ENCODE measurements at places on chromosomes 2 and 18.

- no peak for DNase-seq
- no peak overlapping the region for H3K27ac ChIP-seq
- H3K36me3 ChIP-seq = no peaks in the 10 kb centered on the region
- H3K4me1 ChIP-seq = no peaks in the 10 kb centered on the region
- no peak overlapping the region for H3K4me3 ChIP-seq
Measured at GRCh38 chr2:150531591-150531990, 44.1 kb upstream of the RND3 start.

- H3K4me1 ChIP-seq = peaks cover 20% of the 10 kb centered on the region
- no peaks in the 10 kb centered on the region for H3K36me3 ChIP-seq
Measured at GRCh38 chr2:156892467-156893281, 364.8 kb upstream of the GALNT5 start.

GRCh38 chr18:58768293-58768974 is 96.2 kb upstream of the ZNF532 start:
- H3K36me3 ChIP-seq = no peaks in the 10 kb centered on the region
- H3K4me3 ChIP-seq = no peak overlapping the region
- peaks cover 20% of the 10 kb centered on the region for H3K4me1 ChIP-seq
- peak; percentile 81 for DNase-seq

DNA sequence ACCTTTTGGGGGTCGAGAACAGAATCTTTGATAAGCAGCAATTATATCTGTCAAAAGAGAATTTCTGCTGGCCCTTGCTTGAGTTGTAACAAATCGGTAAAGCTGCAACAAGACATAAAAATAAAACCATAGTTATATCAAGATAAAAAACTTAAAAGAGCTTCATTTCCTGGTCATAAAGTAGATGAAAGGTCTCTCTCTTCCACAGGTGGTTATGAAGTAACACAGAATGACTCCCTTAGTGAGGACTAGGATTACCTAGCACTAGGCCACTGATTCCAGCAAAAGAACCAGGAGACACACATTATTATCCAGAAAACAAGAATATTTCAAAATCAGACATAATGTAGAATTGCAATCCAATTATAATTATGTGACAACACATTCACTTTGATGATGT is 5.4 kb downstream of the AFG3L2 start:
- H3K4me3 ChIP-seq = no peak overlapping the region
- peaks cover 53% of the 10 kb centered on the region for H3K4me1 ChIP-seq
- no peak overlapping the region for H3K27ac ChIP-seq

DNA sequence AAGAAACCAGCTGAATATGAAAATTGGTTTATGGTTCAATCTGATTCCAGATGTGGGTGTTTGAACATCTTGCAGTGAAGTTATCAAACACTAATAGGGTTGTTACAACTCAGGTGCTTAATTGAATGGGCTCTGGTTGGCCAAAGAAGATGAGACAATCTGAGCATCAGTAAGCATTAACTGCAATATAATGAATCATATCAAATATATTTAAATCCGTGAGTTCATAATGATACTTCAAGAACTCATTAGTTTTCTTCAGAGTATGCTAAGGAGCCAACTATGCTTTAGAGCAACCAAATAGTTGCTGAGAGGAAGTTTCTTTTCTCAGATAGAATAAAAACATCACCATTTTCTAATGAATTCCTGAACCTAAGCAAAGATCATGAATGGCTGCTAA is 79.2 kb downstream of the NCOA1 start:
- no peak for DNase-seq
- H3K4me3 ChIP-seq = no peak overlapping the region
- H3K27me3 ChIP-seq = no peaks in the 10 kb centered on the region
- peaks cover 22% of the 10 kb centered on the region for H3K36me3 ChIP-seq
- H3K4me1 ChIP-seq = no peaks in the 10 kb centered on the region

- no peaks in the 10 kb centered on the region for H3K36me3 ChIP-seq
- H3K27ac ChIP-seq = no peak overlapping the region
- no peak for DNase-seq
- H3K4me3 ChIP-seq = no peak overlapping the region
- peaks cover 3% of the 10 kb centered on the region for H3K4me1 ChIP-seq
Measured at GRCh38 chr2:68435615-68436014, 31.5 kb downstream of the FBXO48 start.

DNA sequence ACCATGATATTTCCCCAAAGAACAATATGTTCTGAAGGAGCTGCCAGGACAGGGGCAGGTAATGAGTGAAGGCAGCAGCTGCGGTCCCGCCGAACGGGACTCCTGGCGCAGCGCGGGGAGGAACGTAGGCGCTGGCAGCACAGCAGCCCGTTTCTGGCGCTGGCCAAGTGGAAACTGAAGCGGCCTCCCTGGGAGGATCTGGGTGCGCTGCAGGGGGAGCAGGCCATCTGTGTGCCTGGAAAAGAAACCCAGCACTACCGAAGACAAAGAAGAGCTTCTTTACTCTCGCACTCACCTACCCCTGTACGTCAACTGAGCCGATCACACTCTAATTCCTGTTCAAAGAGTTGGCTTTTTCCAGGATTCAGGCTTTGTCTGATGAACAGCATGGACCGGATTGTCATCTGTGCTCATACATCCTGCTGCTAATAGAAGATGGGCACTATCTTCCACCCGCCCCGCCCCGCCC is 11.8 kb downstream of the G6PC2 start:
- no peak for DNase-seq
- H3K27me3 ChIP-seq = peaks cover 44% of the 10 kb centered on the region
- no peak overlapping the region for H3K27ac ChIP-seq
- H3K36me3 ChIP-seq = peaks cover 6% of the 10 kb centered on the region
- peaks cover 23% of the 10 kb centered on the region for H3K4me1 ChIP-seq

GRCh38 chr2:230796280-230796862 is 68.4 kb upstream of the ITM2C start:
- peaks cover 38% of the 10 kb centered on the region for H3K4me1 ChIP-seq
- peaks cover 62% of the 10 kb centered on the region for H3K36me3 ChIP-seq
- H3K27me3 ChIP-seq = no peaks in the 10 kb centered on the region
- DNase-seq = no peak
- H3K4me3 ChIP-seq = no peak overlapping the region
- peak overlapping the region; percentile 72 for H3K27ac ChIP-seq

DNA sequence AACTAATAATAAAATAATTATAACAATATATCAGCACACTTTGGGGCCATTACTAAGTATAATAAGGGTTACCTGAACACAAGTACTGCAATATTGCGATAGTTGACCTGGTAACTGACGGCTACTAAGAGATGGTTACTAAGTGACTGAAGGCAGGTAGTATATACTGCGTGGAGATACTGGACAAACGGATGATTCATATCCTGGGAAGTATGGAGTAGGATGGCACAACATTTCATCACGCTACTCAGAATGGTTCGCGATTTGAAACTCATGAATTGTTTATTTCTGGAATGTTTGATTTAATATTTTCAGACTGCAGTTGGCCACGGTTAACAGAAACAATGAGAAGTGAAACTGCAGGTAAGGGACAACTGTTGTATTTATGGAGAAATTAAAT is 39.5 kb upstream of the FLACC1 start:
- no peak overlapping the region for H3K4me3 ChIP-seq
- H3K36me3 ChIP-seq = peaks cover 58% of the 10 kb centered on the region
- H3K27ac ChIP-seq = no peak overlapping the region
- no peak for DNase-seq
- peaks cover 10% of the 10 kb centered on the region for H3K4me1 ChIP-seq

DNA sequence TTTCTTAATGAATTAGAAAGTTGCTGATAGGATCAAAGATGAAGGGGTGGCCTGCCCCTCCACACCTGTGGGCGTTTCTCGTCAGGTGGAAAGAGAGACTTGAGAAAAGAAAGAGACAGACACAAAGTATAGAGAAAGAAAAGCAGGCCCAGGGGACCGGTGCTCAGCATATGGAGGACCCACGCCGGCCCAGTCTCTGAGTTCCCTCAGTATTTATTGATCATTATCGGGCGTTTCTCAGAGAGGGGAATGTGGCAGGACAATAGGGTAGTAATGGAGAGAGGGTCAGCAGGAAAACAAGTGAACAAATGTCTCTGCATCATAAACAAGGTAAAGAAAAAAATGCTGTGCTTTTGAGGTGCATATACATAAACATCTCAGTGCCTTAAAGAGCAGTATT is 144.3 kb downstream of the CCDC102B start:
- H3K27ac ChIP-seq = no peak overlapping the region
- no peaks in the 10 kb centered on the region for H3K27me3 ChIP-seq
- no peaks in the 10 kb centered on the region for H3K4me1 ChIP-seq
- H3K36me3 ChIP-seq = no peaks in the 10 kb centered on the region

GRCh38 chr2:212537726-212538304 is 787 bp downstream of the ERBB4 start:
- H3K4me1 ChIP-seq = peaks cover 8% of the 10 kb centered on the region
- no peak for DNase-seq
- H3K4me3 ChIP-seq = no peak overlapping the region

DNA sequence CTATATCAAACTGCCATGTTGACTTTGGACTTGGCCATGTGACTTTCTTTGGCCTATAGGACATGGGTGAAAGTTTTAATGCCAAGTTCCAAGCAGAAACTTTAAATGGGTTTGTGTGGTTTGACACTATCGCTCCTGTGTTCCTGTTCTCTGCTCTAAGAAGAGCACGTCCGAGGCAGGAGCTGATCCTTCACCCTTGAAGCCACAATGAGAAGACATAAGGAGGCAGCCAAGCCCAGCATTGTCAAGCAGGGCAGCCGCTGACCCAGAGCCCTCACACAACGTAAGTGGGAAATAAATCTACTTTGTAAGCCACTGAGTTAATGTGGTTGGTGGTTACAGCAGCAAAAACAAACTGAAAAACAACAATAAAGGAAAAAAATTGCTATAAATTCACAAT is 422.4 kb downstream of the PID1 start:
- no peak for DNase-seq
- no peak overlapping the region for H3K27ac ChIP-seq
- H3K4me1 ChIP-seq = no peaks in the 10 kb centered on the region
- H3K36me3 ChIP-seq = no peaks in the 10 kb centered on the region

GRCh38 chr2:65452150-65452895 is 19.9 kb upstream of the SPRED2 start:
- H3K27ac ChIP-seq = no peak overlapping the region
- H3K4me1 ChIP-seq = no peaks in the 10 kb centered on the region
- DNase-seq = no peak
- H3K36me3 ChIP-seq = no peaks in the 10 kb centered on the region

DNA sequence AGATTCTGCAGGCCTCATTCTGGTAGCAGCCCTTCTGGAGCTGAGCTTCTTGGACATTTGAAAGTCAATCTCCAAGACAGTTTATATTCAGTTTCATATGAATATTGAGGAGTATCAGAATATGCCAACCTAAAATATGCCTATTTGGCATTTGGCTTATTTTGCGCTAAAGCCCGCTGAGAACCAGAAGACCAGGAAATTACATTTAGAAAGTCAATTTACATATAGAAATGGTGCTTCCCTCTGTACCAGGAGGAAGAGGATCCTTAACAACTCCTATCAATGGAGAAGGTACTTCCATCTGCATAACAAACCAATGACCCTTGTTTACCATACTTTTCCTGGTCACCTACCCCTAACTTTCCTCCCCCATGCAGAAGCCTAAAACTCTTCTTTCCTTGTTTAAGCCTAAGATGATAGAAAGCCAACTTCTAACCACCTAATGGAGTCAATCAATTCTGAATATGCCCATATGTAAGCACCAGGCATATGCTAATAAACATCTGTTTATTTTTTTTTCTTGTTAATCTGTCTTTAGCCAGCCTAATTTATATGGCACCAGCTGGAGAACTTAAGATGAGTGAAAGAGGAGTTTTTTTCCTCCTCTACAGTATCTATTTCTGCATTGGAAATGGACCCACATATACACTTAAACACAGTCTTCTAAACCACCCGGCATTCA is 57.0 kb upstream of the DYNC1I2 start:
- H3K27me3 ChIP-seq = peaks cover 23% of the 10 kb centered on the region
- no peak overlapping the region for H3K27ac ChIP-seq

DNA sequence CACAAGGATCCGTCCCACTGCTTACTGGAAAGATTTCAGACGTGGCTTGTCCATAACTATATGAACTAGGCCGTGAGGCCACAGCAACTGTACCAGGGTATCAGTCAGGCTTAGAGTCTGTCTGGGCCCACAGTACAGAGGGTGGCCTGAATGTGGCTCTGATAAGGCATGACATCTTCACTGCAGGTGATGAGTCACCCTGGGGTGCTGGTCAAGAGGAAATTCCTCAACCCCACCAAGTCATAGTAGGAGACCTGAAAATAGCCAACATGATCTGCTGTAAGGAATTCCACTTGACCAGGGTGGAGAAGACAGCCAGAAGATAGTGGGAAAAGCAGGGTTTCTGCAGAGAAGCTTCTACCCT is 107.7 kb downstream of the INHBB start:
- no peaks in the 10 kb centered on the region for H3K36me3 ChIP-seq
- no peak overlapping the region for H3K27ac ChIP-seq
- peaks cover 30% of the 10 kb centered on the region for H3K27me3 ChIP-seq
- no peak overlapping the region for H3K4me3 ChIP-seq

DNA sequence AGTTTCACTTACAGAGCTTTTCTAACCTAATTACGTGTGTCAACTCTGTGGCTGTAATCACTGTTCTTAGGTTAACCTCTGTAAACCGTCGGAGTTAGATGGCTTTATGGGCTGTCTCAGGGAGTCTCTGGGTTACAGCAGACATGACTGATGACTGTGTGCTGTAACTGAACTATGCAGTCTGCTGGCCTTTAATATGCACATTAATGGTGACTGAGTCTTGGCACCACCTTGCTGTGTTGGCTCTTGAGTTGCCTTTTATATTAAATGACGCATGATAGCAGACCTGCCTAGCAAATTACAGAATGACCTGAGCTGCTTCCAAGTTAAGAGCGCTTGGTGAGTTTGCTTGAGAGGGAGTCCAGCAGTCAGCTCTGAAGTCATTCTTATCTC is 90.1 kb downstream of the ACKR3 start:
- H3K4me3 ChIP-seq = no peak overlapping the region
- DNase-seq = no peak
- peaks cover 33% of the 10 kb centered on the region for H3K27me3 ChIP-seq
- no peaks in the 10 kb centered on the region for H3K4me1 ChIP-seq

DNA sequence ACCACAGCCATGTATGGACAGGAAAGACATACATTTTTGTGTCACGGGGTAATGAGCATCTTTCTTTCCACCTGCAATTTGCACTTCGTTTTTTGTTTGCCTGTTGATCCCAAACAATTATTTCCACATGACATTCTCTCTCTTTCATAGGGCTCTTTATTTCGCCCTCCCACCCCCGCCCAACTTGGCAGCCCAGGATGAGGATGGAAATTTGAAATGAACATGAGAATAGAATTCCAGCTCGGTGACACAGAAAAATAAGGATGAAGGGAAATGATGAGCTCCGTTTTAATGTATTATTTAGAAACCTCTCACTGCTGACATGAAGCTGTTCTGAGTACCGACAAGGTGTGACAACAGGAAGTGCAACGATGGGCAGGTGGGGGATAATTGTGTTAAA is 443.3 kb downstream of the SOCS6 start:
- no peak overlapping the region for H3K27ac ChIP-seq
- H3K36me3 ChIP-seq = no peaks in the 10 kb centered on the region
- H3K4me1 ChIP-seq = no peaks in the 10 kb centered on the region
- H3K4me3 ChIP-seq = no peak overlapping the region
- DNase-seq = no peak

- no peaks in the 10 kb centered on the region for H3K27me3 ChIP-seq
- peaks cover 36% of the 10 kb centered on the region for H3K36me3 ChIP-seq
- H3K4me3 ChIP-seq = no peak overlapping the region
- peaks cover 81% of the 10 kb centered on the region for H3K4me1 ChIP-seq
Measured at GRCh38 chr2:239229545-239230279, 171.1 kb downstream of the HDAC4 start.

- no peaks in the 10 kb centered on the region for H3K27me3 ChIP-seq
- DNase-seq = no peak
- H3K36me3 ChIP-seq = no peaks in the 10 kb centered on the region
Measured at GRCh38 chr2:49931241-49931640, 776.9 kb upstream of the FSHR start.

GRCh38 chr2:162114271-162114670 is 37.8 kb downstream of the GCG start:
- no peak overlapping the region for H3K4me3 ChIP-seq
- H3K27ac ChIP-seq = no peak overlapping the region
- H3K4me1 ChIP-seq = peaks cover 20% of the 10 kb centered on the region
- DNase-seq = no peak
- H3K27me3 ChIP-seq = no peaks in the 10 kb centered on the region
